Right atrium auricular region (tissue), 2 donors: ENCODE measurements at places on chromosomes 5 and 9. TPM values are rescaled to one million over a fixed set of nuclear protein-coding genes. Genes with fewer than 3 reads are reported as not detected.

Gene PCDH1
- total RNA-seq: 25.3 TPM

DNA sequence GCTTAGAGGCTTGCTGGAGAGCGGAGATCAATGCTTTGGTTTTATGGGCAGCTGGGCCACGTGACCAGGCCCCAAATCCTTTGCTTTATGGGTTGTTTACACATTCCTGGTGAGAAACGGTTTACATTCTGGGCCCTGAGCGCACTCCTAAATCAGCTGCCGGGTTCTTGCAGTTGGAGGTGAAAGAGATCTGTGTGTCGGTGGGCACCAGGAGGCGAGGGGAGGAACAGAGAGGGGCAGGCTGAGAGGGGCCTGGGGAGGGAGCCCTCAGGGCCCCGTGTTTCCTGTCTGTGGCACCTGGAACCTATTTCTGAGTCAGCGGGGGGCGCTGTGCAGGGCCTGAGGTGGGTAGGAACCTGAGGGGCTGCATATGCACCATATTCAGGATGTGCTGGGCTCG is 63.5 kb upstream of the HAND1 start:
- peak; percentile 51 for DNase-seq

GRCh38 chr9:35432076-35432475 is 57.8 kb upstream of the RUSC2 start:
- no peak for DNase-seq

Gene MCIDAS
- not detected for total RNA-seq

GRCh38 chr5:103389846-103390245 is 131.3 kb downstream of the MACIR start:
- DNase-seq: no peak

- no peak for DNase-seq
These were observed 384.0 kb downstream of the SPOCK1 start for GRCh38 chr5:137115152-137115551.

DNA sequence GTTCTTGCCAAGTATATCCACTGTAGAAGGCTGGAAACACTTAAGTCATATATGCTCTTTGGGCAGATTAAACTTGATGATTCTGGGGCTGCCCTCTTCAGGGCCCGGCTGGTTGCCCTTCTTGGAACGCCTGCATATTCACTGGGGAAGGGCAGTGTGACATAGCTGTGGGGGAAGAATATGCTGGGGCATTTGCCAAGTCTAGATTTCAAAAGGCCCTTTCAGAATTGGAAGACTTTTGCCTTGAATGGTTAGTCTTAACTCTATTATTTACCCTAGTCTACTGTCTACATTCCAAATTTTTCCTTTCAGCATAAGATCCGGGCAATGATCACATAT is 161.2 kb upstream of the PITX1 start:
- no peak for DNase-seq

DNA sequence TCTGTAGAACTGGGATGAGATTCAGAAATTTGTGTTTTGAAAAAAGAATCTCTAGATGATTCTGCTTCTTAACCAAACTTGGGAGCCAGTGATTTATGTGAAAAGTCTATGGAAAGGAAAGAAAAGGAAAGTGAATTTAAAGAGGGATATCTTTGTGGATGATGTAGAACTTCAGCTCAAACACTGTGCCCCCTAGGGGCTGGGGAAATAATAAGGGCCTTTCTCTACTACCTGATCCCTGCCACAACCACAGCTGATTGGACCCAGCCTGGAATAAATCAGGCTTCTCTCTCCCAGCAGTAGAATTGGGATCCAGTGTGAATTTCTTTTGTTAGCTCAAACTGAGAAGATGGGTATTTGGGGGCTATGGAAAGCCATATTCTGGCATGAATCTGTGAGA is 155.0 kb downstream of the PRELID2 start:
- DNase-seq: no peak

DNA sequence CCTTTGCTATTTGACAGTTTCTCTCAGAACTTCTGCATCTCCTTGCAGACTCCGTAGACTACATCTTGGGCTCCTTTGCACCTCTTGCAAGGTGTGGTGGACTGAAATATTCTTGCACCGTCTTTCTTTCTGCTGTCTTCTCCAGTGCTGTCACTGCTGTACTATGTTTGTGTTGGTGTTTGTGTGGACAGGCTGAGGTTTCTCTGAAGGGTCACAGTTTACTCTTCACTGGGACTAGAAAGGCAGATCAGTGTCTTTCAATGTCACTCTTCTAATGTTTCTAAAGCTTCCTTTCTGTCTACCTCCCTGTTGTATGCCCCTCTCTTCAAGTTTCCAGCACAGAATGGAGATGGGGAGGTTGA is 410.0 kb upstream of the CD180 start:
- no peak for DNase-seq

DNA sequence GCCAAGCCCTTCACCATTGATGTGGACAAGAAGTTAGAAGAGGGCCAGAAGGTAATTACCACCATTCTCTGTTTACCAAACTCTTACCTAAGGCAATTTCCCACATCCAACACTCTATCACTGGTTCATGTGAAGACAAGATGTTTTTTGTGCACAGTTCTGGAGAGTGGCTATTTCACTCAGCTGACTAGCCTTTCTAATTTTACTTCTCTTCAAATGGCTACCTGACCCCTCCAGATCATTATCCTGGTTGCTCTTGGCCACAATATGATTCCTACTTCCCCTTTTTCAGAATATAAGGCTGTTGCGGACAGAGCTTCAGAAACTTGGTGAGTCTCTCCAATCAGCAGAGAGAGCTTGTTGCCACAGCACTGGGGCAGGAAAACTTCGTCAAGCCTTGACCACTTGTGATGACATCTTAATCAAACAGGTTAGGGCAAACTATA is 7.1 kb downstream of the KIF20A start:
- DNase-seq: no peak

GRCh38 chr5:158463938-158464337 is 605.0 kb upstream of the CLINT1 start:
- DNase-seq: peak; percentile 92

Gene HSD17B3
- total RNA-seq: not detected

Gene SET
- total RNA-seq: 104 TPM

Gene GABRA1
- total RNA-seq: not detected

Gene CDH10
- 0.31 TPM for total RNA-seq

Gene LNPEP
- total RNA-seq: 50.2 TPM

DNA sequence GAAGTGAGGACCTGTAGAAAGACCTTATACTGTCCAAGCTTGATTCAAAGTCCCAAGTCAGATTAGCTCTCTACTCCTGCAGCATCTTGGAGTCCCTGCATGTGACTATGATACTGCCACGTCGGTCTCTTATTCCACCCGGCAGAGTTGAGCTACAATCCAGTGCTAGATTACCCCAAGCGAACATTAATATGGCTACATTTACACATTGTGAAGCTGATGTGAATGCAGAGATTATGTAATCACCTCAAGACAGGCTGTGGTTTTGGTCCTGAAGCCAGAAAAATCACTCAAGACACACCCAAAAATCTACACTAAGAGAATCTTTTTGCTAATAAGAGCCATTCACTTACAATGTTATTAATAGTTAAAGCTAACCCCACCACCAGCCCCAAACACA is 116.7 kb downstream of the GNA14 start:
- no peak for DNase-seq

Gene FBP1
- 3.6 TPM for total RNA-seq

GRCh38 chr5:128341056-128341455 is 197.0 kb downstream of the FBN2 start:
- no peak for DNase-seq

GRCh38 chr5:109830955-109831502 is 141.3 kb downstream of the MAN2A1 start:
- DNase-seq: no peak

- DNase-seq: peak; percentile 80
These were observed 2.1 kb upstream of the TRAF1 start for GRCh38 chr9:120928483-120929228.

Gene FYB1
- total RNA-seq: 1.8 TPM
